GM18507 (cell line): ENCODE measurements at places on chromosomes 13 and 19.

GRCh38 chr19:1268226-1269064, 687 bp upstream of the CIRBP start:
- no peak for DNase-seq

- peak; percentile 65 for DNase-seq
Measured at GRCh38 chr19:44988896-44989556, 12.2 kb upstream of the RELB start.

DNA sequence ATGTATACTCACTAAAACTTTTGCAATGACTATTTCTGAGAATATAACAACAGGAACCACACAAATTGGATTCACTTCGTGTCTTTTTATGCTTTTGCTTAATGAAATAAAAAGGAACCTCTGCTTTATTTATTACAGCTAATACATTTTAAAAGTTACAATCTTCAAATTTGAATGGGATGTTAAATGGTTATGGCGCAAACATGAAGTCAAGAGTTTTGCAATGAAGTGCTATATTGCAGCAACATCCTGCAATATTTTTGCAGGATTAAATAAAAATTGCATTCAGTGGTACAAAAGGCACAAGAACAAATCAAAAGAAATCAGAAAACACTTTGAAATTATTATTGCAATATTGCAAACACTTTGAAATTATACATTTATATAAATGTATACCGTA, 1519.0 kb upstream of the MIR17HG start:
- no peak for DNase-seq

GRCh38 chr13:32409561-32410421, 18.1 kb downstream of the N4BP2L1 start:
- no peak for DNase-seq

DNA sequence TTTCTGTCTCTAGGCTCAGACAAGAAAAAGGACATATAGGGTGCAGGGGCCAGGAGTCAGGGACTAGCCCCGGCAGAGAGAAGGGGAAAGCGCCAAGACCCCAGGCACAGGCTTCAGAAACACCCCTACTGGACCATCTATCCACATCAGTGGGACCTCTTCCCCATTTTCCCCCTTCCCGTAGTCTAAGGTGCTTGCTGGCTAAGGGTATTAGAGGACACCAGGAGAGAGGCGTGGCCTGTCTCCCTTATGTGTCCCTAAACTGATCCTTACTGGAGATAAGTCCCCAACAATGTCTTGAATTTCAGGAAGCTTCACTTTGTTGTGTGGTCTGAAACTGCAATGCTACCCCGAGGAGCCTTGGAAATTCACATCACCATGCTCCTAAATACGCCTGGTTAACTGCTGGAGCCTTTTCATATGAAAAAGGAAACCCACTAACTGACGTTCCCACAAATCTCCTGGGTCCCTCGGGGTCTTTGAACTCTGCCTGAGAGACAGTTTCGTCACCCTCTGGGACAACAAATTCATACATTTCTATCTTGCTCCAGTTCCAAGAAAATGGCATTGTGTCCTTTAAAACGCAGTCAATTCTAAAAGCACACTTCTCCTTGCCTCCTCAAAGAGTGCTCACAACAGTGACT, 197.7 kb downstream of the COL4A1 start:
- DNase-seq, result no peak
